ENCODE measurements at places on chromosomes 3 and 15.

- H3K27me3 ChIP-seq, result no peaks in the 10 kb centered on the region
- peaks cover 5% of the 10 kb centered on the region for H3K36me3 ChIP-seq
- H3K4me1 ChIP-seq, result no peaks in the 10 kb centered on the region
- H3K4me3 ChIP-seq, result no peak overlapping the region
- no peak overlapping the region for H3K27ac ChIP-seq
Measured at GRCh38 chr3:45462522-45463265, 74.3 kb downstream of the LARS2 start.

DNA sequence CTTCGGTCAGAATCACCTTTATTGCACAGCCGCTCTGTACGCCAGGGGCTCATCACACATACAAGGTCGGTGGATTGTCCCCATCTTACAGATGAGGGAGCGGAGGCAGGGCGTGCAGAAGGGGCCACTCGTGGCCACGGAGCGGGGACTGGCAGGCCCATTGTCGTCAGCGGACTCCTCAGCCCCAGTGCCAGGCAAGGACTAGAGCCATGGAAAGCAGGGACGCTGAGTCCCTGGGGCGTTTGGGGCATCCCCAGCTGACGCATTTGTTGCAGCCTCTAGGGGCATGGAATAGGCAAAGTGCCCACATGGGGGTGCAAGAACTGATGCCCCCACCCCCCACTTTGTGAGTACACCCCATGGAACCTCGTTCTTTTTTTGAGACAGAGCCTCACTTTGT is 29.8 kb upstream of the FURIN start:
- no peaks in the 10 kb centered on the region for H3K27me3 ChIP-seq
- H3K27ac ChIP-seq, result no peak overlapping the region
- no peaks in the 10 kb centered on the region for H3K4me1 ChIP-seq
- DNase-seq, result no peak
- H3K36me3 ChIP-seq, result no peaks in the 10 kb centered on the region

- no peak overlapping the region for H3K4me3 ChIP-seq
- peaks cover 21% of the 10 kb centered on the region for H3K4me1 ChIP-seq
- H3K27me3 ChIP-seq, result no peaks in the 10 kb centered on the region
- H3K36me3 ChIP-seq, result no peaks in the 10 kb centered on the region
- no peak for DNase-seq
Measured at GRCh38 chr15:80736560-80736959, 41.5 kb downstream of the ABHD17C start.

DNA sequence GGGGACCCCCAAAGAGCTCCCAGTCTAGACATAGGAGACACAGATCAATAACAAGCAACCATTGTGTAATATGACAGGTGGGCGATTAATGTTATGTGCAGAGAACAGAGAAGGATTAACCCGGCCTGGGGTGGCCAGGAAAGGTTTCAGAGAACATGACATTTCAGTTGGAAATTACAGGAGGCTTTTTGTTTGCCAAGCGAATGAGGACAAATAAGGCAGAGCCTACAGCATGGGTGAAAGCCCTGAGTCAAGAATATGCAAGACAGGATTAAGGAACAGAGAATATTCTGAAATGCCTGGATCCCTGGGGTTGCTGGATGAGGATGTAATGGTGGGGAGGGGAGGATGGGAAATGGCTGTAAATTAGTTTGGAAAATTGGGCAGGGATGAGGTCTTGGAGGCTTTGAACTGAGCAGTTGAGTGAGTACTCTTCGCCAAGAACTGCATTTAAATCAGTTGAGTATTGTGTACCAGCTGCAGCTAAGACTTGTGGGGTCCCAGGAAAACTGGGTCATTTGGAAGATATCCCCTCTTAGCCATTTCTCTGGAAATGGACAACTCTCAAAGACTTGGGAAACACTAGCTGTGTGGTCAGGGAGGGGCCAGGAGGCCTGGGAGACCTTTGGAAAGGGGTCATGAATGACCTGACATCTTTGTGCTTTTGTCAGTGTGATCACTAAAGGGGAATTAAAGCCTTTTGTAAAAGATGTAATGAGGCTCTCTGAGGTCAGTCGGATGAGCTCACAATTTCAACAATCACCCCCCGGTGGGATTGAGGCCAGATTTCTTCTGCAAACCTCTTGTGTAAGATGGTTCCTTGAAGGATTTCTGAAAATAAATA is 198.6 kb upstream of the NR2E3 start:
- H3K4me1 ChIP-seq, result no peaks in the 10 kb centered on the region
- no peak overlapping the region for H3K27ac ChIP-seq
- no peak for DNase-seq
- H3K36me3 ChIP-seq, result no peaks in the 10 kb centered on the region
- H3K27me3 ChIP-seq, result no peaks in the 10 kb centered on the region

DNA sequence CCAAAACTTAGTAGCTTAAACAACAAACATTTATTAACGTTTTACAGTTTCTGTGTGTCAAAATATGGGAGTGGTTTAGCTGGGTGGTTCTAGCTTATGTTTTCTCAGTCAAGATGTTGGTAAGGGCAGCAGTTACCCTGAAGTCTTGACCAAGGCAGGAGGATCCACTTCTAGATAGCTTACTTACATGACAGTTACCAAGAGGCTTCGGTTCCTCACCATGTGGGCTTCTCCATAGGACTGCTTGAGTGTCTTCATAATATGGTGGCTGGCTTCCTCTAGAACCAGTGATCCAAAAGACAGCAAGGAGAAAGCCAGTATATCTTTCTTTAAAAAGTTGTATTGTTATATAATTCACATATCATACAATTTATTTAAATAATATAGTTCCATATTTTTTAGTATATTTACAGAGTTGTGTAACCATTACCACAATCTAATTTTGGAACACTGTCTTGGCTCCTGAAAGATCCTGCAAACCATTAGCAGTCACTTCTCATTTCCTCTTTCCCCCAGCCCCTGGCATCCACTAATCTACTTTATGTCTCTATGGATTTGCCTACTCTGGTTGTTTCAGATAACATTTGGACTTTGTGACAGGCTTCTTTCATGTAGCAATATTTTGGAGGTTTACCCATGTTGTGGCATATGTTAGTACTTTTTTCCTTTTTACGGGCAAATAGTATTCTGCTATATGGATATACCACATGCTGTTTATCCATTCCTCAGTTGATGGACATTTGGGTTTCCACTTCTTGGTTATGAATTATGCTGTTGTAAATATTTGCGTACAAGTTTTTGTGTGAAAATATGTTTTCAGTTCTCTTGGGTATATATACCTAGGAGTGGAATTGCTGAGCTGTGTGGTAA is 33.3 kb downstream of the MAPK6 start:
- H3K27me3 ChIP-seq, result no peaks in the 10 kb centered on the region
- peak overlapping the region; percentile 32 for H3K27ac ChIP-seq
- H3K4me1 ChIP-seq, result peaks cover 24% of the 10 kb centered on the region
- DNase-seq, result no peak
- H3K4me3 ChIP-seq, result no peak overlapping the region

GRCh38 chr3:57074135-57074534 is 13.7 kb downstream of the SPATA12 start:
- H3K4me1 ChIP-seq, result peaks cover 20% of the 10 kb centered on the region
- H3K36me3 ChIP-seq, result peaks cover 5% of the 10 kb centered on the region
- H3K27me3 ChIP-seq, result no peaks in the 10 kb centered on the region
- DNase-seq, result no peak
- H3K27ac ChIP-seq, result no peak overlapping the region

GRCh38 chr3:124860599-124860998 is 26.6 kb downstream of the ITGB5 start:
- peaks cover 34% of the 10 kb centered on the region for H3K36me3 ChIP-seq
- peaks cover 26% of the 10 kb centered on the region for H3K4me1 ChIP-seq
- H3K4me3 ChIP-seq, result no peak overlapping the region
- no peaks in the 10 kb centered on the region for H3K27me3 ChIP-seq
- peak; percentile 86 for DNase-seq
- H3K27ac ChIP-seq, result peak overlapping the region; percentile 65

GRCh38 chr3:149016242-149016641 is 24.9 kb downstream of the GYG1 start:
- no peak for DNase-seq
- H3K4me1 ChIP-seq, result no peaks in the 10 kb centered on the region
- H3K4me3 ChIP-seq, result no peak overlapping the region
- H3K36me3 ChIP-seq, result no peaks in the 10 kb centered on the region

DNA sequence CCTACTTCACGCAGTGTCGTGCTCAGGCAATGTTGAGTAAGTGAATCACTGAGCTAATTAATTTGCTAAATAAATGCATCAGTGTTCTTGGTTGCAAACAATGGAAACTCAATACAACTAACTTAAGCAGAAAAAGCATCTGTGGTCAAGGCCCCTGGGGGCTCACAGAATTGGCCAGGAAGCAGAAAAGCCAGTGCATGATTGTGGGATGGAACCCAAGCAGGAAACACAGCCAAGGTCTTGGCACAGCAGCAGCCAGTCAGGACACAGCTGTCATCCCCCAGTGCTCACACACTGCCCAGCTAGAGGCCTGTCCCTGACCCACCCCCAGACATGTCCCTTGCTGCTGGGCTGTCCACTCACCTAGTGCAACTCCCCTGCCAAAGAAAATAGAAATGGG is 85.9 kb downstream of the AQP9 start:
- DNase-seq, result no peak
- H3K36me3 ChIP-seq, result no peaks in the 10 kb centered on the region
- H3K27me3 ChIP-seq, result no peaks in the 10 kb centered on the region
- H3K4me3 ChIP-seq, result no peak overlapping the region
- H3K27ac ChIP-seq, result no peak overlapping the region

- no peak overlapping the region for H3K4me3 ChIP-seq
- H3K4me1 ChIP-seq, result no peaks in the 10 kb centered on the region
- no peak overlapping the region for H3K27ac ChIP-seq
- H3K27me3 ChIP-seq, result no peaks in the 10 kb centered on the region
- no peaks in the 10 kb centered on the region for H3K36me3 ChIP-seq
Measured at GRCh38 chr3:26004172-26004571, 214.3 kb downstream of the OXSM start.

DNA sequence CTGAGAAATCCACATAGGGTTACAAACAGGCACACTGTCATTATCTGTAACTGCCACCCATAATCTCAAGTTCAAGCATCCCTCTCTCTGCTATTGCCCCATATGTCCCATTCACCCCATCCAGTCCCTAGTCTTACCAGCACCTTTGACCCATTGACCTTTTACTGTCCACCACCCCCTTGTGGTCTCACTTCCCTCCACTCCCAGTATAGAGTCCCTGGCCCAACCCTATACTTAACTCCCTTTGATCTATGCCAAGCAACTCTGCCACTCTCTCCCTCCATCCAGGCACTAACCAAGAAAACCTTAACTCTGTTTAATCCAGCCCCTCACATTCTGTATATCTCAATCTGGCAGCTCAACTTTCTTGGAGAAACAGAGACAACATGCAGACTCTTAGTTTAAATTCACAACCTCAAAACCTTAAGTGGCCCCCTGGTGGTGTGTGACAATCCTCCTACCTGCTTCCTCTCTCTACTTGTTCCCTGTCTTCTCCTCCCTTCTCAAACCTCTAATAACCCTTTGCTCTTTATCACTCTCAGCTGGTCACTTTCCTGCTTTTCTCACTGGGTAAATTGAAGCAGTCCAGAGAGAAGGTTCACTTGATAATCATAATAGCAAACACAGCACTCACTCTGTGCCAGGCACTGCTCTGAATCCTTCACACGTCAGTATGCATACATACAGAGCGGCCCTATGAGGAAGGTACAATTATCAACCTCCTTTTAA is 162.7 kb downstream of the STT3B start:
- no peaks in the 10 kb centered on the region for H3K27me3 ChIP-seq
- no peaks in the 10 kb centered on the region for H3K36me3 ChIP-seq
- no peaks in the 10 kb centered on the region for H3K4me1 ChIP-seq
- no peak overlapping the region for H3K27ac ChIP-seq
- no peak overlapping the region for H3K4me3 ChIP-seq

DNA sequence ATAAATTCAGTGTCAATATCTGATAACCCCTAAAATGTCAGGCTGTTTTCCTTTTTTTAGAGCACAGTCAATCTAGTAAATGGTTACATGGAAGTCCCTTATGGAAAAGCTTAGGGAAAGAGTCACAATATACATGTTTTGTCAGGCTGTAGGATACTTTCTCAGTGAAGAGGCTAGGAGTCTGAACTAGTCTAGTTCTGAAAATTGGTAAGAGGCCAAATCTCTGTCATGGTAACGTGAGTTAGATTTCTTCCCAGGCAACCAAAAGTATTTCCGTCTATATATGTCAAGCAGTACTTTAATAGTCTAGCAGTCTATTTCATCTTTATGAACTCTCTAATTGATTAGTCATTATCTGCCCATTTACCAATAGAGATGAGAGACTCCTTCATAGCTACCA is 215.9 kb upstream of the LRRC3B start:
- no peak overlapping the region for H3K27ac ChIP-seq
- no peaks in the 10 kb centered on the region for H3K36me3 ChIP-seq
- DNase-seq, result no peak
- no peaks in the 10 kb centered on the region for H3K4me1 ChIP-seq
- no peak overlapping the region for H3K4me3 ChIP-seq

DNA sequence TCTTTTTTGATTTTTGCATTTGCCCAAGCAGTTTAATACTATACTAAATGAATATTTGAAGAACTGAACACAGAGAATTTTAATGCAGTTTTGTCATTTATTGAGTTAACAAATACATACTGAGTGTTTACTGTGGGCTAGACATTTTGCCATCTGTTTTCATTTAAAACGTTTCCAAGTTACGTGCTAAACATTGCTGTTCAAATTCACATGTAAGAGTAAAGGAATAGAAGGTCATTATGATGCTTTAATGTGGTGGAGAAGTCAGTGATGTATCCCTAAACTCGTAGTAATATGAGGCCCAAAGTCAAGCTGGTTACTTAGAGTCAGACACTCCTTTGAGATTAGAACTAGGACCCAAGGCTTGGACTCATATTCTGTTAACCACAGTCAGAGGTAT is 49.4 kb downstream of the CRYBG3 start:
- no peak overlapping the region for H3K4me3 ChIP-seq
- no peak for DNase-seq
- no peak overlapping the region for H3K27ac ChIP-seq

DNA sequence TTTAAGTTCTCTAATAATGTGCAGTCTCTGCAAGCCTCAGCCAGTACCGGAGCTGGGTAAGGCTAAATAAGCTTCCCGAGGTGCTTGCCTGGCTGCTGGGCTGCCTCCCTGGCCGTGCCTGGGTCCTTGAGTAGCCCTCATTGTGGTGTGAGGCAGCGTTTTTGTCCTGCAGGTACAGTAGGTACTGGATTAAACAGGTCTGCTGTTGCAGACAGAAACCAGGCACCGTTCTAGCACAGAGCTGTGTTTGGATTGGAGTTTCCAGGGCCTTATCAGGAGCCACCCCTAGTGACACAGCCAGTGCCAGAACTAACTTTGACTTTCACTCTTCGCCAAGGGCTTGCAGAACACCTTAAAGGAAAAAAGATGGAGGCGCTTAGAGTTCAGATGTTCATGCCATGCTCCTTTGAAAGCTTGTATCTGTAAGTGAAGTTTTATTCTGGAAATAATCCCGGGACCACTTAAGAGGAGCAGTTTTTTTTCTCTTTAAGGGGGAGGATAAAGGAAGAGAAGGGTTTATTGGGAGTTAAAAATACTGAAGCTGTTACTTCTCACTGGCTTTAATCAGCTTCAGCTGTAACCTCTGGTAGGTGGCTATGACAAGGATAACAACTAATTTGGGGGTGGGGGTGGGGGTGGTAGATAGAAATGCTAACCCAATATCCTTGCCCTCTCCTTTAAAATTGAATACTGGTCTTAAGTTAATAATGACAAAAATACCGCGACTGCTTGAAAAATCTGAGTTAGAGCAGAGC is 126.8 kb downstream of the MITF start:
- DNase-seq, result no peak
- H3K4me3 ChIP-seq, result no peak overlapping the region
- H3K4me1 ChIP-seq, result peaks cover 51% of the 10 kb centered on the region
- no peaks in the 10 kb centered on the region for H3K36me3 ChIP-seq
- H3K27me3 ChIP-seq, result no peaks in the 10 kb centered on the region

All from PC-9 (cell line).